ENCODE measurements at places on chromosomes 6 and 20. TPM values are rescaled to one million over a fixed set of nuclear protein-coding genes. Genes with fewer than 3 reads are reported as not detected.
A peak's percentile ranks its signal among the peaks of the same experiment; 100 is the strongest.

DNA sequence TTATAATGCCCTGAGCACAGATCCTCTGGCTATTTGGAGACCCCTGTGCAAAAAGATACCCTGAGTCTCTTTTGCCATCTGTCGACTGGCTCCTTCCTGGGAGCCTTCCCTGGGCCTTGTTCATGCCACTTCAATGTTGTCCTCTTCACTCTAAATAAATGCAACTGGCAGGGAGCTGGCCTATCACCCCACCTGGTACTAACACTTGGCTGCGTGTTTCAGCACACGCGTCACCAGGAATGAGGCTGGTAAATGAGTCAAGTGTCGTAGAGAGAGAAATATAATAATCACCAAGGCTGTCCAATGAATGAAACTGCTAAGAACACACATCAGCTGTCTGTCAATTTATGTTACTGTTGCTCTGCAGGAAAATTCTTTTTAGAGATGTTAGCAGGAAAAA, 374.6 kb upstream of the JARID2 start:
- no peak overlapping the region for H3K27ac ChIP-seq
- H3K4me1 ChIP-seq, result peaks cover 3% of the 10 kb centered on the region
- H3K27me3 ChIP-seq, result no peaks in the 10 kb centered on the region

The TNFRSF6B gene
- total RNA-seq, result not detected

DNA sequence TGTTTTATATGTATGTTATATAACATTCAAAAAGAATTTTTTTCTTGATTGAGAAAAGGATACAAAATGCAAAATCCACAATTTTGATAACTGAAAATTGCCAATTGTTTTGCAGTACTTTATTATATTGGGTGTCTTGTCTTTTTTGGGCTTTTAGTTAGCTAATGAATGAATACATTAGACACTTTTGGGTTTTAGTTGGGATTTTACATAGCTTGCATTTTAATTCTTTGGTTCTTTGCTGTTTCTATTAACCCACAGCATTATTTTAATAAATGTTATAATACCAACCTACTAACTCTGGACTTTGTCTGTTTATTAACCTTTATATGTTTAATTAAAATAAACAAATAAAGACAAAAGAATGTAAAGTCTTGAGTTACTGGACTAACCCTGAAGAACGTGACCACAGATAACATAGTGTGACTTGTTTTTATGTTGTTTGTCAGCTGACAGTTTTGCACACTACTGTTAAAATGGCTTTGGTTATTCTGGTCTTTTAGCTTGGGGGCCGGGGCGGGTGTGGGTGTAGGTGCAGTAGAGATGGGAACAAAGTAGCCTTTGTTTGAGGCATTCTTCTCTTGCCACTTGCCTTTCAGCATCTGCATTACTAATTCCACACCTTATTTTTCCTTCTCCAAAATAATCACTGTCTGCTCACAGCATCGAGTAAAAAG, 159.1 kb downstream of the QKI start:
- no peak for DNase-seq
- no peak overlapping the region for H3K4me3 ChIP-seq
- no peaks in the 10 kb centered on the region for H3K4me1 ChIP-seq
- H3K36me3 ChIP-seq, result peaks cover 14% of the 10 kb centered on the region
- no peak overlapping the region for H3K27ac ChIP-seq

The PDE7B gene
- 9.2 TPM for total RNA-seq

The GUCA1A gene
- total RNA-seq, result not detected

The PI16 gene
- total RNA-seq, result 1.1 TPM

DNA sequence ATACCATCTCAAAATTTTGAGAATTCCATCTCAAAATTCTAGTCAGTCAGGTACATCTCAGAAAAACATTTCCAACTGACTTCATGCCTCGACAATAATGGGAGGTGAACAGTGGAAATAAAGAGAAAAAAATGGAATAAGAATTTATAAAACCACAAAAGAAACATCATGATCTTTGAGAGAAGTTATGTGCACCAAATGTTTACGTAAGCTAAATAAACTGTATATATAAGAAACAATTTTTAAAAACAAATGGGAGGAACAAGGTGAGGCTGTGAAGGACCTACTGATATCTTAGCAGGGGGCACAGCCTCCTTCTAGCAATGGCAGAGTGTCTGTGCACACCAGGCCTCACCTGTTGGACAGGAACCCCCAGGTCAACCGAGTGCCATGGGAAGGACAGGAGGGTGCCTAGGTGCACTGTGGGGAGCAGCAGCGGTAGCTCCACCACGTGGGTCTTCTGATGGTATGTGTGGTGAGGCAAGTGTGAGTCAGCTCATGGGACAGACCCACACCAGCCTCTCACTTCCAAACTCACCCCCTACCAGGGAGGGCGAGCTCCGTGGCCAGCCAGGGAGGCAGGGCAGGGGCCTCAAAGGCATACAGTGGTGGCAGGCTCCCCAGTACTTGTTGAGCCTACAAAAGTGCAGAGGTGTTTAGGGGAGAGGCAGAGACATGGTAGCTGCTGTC, 23.2 kb downstream of the DIDO1 start:
- no peak overlapping the region for H3K27ac ChIP-seq
- no peak for DNase-seq
- no peak overlapping the region for H3K4me3 ChIP-seq
- peaks cover 60% of the 10 kb centered on the region for H3K36me3 ChIP-seq
- H3K4me1 ChIP-seq, result peaks cover 12% of the 10 kb centered on the region
- H3K27me3 ChIP-seq, result no peaks in the 10 kb centered on the region

GRCh38 chr6:157609117-157609516, 213.9 kb upstream of the SNX9 start:
- H3K27me3 ChIP-seq, result no peaks in the 10 kb centered on the region
- no peaks in the 10 kb centered on the region for H3K36me3 ChIP-seq
- peaks cover 42% of the 10 kb centered on the region for H3K4me1 ChIP-seq
- no peak overlapping the region for H3K4me3 ChIP-seq
- DNase-seq, result no peak

DNA sequence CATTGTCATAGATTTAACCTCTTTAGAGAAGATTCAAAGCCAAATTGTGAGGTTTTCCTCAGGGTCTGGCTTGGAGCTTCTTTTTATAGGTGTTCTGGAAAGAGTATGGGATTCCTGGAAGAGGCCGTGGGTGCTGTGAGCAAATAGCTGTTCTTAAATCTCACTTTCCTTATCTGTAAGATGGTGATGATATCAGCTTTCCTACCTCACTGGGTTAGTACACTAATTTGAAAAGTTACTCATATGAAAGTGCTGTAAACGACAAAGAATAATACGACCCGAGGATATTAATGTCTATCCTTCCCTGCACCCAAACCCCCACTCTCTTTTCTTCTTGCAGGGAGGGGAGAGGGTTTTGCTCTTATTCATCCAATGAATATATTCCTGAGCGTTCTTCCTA, 116.9 kb upstream of the ENPP5 start:
- DNase-seq, result no peak
- no peak overlapping the region for H3K4me3 ChIP-seq
- no peaks in the 10 kb centered on the region for H3K27me3 ChIP-seq

- H3K4me1 ChIP-seq, result peaks cover 7% of the 10 kb centered on the region
- no peak for DNase-seq
- no peaks in the 10 kb centered on the region for H3K27me3 ChIP-seq
- H3K36me3 ChIP-seq, result no peaks in the 10 kb centered on the region
- H3K27ac ChIP-seq, result no peak overlapping the region
These were observed 138.1 kb upstream of the SLC24A3 start for GRCh38 chr20:19074356-19074755.

The LRRC73 gene
- total RNA-seq, result 0.99 TPM

DNA sequence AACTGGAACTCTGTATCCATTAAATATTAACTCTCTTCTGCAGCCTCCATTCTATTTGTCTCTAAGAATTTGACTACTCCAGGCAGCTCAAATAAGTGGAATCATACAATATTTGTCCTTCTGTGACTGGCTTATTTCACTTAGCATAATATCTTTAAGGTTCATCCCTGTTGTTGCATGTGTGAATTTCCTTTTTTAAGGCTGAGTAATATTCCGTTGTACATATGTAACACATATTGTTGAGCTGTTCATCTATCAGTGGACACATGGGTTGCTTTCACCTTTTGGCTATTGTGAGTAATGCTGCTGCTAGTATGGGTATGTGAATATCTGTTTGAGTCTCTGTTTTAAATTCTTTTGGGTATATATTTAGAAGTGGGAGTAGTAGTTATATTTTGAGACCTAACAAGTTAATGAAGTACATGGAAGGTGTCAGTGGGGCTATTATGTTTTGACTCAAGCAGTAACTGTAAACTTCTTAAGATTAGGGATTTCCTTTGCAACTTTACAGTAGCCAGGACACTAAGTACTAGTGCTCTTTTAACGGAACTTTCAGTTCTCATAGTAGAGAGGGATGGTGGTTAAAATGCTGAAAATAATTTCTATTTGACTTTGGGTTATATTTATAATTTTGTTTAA, 29.7 kb upstream of the TMEM217 start:
- H3K4me1 ChIP-seq, result no peaks in the 10 kb centered on the region
- no peak overlapping the region for H3K4me3 ChIP-seq
- no peaks in the 10 kb centered on the region for H3K27me3 ChIP-seq
- DNase-seq, result no peak

GRCh38 chr20:53826597-53827291, 233.1 kb upstream of the ZNF217 start:
- DNase-seq, result peak; percentile 77
- no peaks in the 10 kb centered on the region for H3K27me3 ChIP-seq
- H3K36me3 ChIP-seq, result no peaks in the 10 kb centered on the region
- no peak overlapping the region for H3K27ac ChIP-seq

DNA sequence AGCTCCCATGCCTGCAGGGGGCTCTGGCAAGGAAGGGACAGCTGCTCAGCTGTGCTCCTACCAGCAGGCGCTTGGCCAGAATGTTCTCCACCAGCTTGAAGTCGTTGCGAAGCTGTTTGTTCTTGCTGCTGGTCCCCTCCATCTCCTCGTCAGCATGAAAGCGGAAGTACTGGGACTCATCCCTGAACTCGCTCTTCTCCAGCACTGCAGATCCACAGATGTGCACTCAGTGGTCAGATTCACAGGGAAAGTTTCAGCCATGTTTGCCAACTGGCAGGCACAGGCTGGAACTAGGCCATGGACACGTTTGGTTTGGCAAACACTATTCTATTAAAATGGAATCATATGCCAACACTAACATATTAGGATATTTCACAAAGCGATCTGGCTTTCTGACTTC, 167.9 kb downstream of the PREX1 start:
- H3K27me3 ChIP-seq, result no peaks in the 10 kb centered on the region
- H3K4me3 ChIP-seq, result no peak overlapping the region
- no peaks in the 10 kb centered on the region for H3K4me1 ChIP-seq
- H3K36me3 ChIP-seq, result peaks cover 85% of the 10 kb centered on the region
- no peak for DNase-seq
- H3K27ac ChIP-seq, result no peak overlapping the region

The RBM24 gene
- total RNA-seq, result not detected

The RNF182 gene
- not detected for total RNA-seq

The EPHA7 gene
- total RNA-seq, result not detected

The NCOA3 gene
- 309 TPM for total RNA-seq

GRCh38 chr6:75334266-75335040, 49.9 kb upstream of the TMEM30A start:
- no peaks in the 10 kb centered on the region for H3K36me3 ChIP-seq
- DNase-seq, result no peak
- H3K27me3 ChIP-seq, result peaks cover 2% of the 10 kb centered on the region
- H3K4me1 ChIP-seq, result no peaks in the 10 kb centered on the region
- no peak overlapping the region for H3K4me3 ChIP-seq

GRCh38 chr20:12591949-12592470, 416.8 kb upstream of the SPTLC3 start:
- no peaks in the 10 kb centered on the region for H3K27me3 ChIP-seq
- H3K4me3 ChIP-seq, result no peak overlapping the region
- no peak for DNase-seq
- H3K4me1 ChIP-seq, result no peaks in the 10 kb centered on the region
- no peak overlapping the region for H3K27ac ChIP-seq
- no peaks in the 10 kb centered on the region for H3K36me3 ChIP-seq
